Muscle of leg (tissue), 16 donors: ENCODE measurements at places on chromosomes 16 and 17. TPM values are rescaled to one million over a fixed set of nuclear protein-coding genes. Genes with fewer than 3 reads are reported as not detected.
A peak's percentile ranks its signal among the peaks of the same experiment; 100 is the strongest.

Gene PRR11
- total RNA-seq: 4.2 TPM

Gene NPIPB6
- total RNA-seq: 2.0 TPM

Gene CALB2
- total RNA-seq: 0.18 TPM

Gene KCNJ18
- total RNA-seq: not detected

Gene ADORA2B
- total RNA-seq: 2.1 TPM

Gene PABPN1L
- 0.04 TPM for total RNA-seq

DNA sequence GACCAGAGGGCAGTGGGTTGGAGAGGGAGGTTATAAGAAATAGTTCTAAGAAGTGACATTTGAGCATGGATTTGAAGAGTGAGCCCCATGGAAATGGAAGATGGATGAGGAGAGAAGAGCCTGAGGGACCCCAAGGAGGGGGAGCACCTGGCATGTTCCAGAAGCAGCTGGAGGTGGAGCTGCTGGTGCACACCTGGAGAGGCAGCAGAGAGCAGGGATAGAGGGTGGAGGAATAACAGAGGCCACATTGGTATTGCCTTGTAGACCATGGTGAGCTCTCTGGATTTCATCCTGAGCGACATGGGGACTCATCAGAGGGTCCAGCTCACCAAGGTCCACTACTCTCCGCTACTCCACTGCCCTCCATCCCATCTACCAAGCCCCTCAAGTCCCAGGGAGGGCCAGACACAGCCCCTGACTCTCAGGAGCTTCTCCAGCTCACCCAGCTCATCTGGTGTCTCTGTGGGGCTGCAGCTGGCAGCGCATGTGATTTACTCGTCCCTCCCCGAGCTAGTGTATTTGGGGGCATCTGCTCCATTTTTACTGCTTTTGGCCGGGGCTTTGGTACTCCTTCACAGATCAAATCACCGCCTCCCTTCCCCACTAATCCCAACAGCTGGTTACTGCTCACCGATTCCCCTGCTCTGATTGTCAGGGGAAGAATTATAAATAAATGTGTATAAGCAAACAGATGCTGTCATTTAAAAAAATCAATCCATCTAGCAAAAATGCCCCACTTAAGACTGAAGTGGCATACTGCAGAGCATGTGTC is 22.1 kb upstream of the KDM8 start:
- H3K27ac ChIP-seq: peak overlapping the region; percentile 60
- peaks cover 23% of the 10 kb centered on the region for H3K4me1 ChIP-seq

DNA sequence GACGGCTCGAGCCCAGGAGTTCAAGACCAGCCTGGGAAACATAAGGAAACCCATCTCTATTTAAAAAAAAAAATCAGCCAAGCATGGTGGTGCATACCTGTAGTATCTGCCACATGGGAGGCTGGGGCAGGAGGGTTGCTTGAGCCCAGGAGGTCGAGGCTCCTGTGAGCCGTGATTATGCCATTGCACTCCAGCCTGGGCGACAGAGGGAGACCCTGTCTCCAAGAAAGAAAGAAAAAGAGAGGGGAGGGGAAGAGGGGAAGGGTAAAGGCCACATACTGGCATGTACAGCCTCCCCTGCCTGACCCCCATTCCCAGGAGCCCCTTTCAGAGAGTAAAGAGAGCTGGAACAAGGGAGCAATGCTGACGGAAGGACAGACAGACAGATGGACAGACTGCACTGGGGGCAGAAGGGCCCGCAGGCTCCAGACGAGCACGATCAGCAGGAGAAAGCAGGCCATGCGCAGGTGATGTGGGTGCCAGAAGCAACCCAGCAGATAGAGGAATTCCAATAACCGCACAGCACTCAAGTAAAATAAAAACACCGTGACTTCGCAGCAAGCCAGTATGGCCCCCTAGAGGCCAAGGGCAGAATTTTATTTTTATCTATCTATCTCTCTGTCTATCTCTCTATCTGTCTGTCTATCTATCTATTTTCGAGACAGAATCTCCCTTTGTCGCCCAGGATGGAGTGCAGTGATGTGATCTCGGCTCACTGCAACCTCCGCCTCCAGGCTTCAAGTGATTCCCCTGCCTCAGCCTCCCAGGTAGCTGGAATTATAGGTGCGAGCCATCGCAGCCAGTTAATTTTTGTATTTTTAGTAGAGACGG is 27.1 kb upstream of the SNN start:
- H3K4me1 ChIP-seq: peaks cover 23% of the 10 kb centered on the region
- H3K27me3 ChIP-seq: no peaks in the 10 kb centered on the region
- no peaks in the 10 kb centered on the region for H3K36me3 ChIP-seq
- DNase-seq: peak; percentile 75
- H3K4me3 ChIP-seq: no peak overlapping the region

DNA sequence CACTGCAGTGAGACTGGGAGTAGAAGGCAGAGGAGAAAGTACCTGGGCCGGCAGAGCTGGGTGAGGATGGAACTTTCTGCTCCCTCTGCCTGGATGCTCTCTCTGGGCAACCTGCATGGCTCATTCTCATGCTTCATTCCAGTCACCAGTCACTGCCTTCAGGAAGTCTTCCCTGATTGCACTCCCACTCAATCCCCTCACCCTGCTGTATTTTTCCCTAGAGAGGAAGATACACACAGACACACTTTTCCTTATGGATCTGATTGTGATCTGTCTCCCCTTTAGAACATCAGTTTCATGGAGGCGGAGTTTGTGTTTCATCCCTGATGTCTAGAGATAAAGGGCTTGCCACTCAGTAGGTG is 44.9 kb downstream of the MEAK7 start:
- no peak overlapping the region for H3K27ac ChIP-seq
- no peak for DNase-seq
- H3K4me3 ChIP-seq: no peak overlapping the region

GRCh38 chr16:14148016-14148415 is 76.9 kb downstream of the MRTFB start:
- H3K27ac ChIP-seq: no peak overlapping the region
- DNase-seq: no peak
- no peaks in the 10 kb centered on the region for H3K27me3 ChIP-seq
- H3K36me3 ChIP-seq: no peaks in the 10 kb centered on the region

DNA sequence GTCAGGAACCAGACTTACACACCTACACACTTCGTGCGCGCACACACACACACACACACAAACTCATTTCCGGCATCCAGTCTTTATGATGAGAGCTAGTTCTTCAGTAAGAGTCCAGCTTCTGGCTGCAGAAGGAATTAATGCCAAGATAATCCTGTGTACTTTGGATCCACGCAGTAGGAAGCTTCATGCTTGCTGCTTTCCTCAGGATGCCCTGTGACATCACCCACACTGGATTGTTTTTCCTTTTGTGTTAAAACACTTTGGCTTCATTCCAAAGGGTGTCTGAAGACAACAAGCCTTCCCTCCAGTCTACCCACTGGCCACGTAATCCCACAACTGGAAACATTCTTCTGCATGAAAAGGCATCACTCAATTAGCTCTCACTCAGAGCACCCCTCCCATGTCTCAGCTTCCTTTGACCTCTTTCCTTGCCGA is 35.4 kb downstream of the KCNJ16 start:
- DNase-seq: peak; percentile 46
- H3K27me3 ChIP-seq: no peaks in the 10 kb centered on the region
- H3K36me3 ChIP-seq: no peaks in the 10 kb centered on the region

DNA sequence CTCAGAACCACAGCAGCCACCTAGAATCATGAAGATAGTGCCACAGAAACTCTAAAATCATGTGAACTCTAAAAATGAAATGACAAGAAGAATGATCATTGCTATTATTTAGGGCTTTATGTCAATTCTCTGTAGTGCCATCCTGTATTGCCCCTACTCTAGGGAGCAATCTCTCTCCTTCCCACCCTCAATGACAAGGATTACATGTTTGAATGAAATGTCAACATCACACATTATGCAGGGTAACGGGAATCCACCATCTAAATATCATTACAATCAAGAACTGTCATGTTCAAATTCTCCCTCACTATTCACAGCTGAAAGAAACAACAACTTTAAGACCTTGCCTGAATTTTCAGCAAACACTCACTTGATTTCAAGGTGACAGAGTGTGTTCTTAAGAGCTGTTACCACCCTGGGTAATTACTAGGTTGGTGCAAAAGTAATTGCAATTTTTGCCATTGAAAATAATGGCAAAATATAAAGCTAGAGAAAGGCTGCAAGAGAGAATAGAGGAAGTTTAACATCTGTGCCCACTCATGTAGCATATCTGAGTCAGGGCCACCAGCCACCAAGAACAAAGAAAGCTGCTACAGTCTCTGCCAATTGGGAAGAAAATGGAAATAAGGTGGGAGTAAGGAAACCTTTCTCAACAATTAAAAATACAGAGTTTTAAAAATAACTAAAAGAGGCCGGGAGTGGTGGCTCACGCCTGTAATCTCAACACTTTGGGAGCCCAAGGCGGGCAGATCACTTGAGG is 112.8 kb upstream of the PSMD7 start:
- H3K27me3 ChIP-seq: no peaks in the 10 kb centered on the region
- H3K4me3 ChIP-seq: no peak overlapping the region
- H3K27ac ChIP-seq: no peak overlapping the region
- no peaks in the 10 kb centered on the region for H3K36me3 ChIP-seq

GRCh38 chr16:3520841-3521240 is 20.0 kb downstream of the CLUAP1 start:
- H3K36me3 ChIP-seq: peaks cover 67% of the 10 kb centered on the region
- H3K4me3 ChIP-seq: no peak overlapping the region
- H3K27ac ChIP-seq: peak overlapping the region; percentile 89
- DNase-seq: peak; percentile 74

- DNase-seq: no peak
- no peaks in the 10 kb centered on the region for H3K36me3 ChIP-seq
- H3K27ac ChIP-seq: no peak overlapping the region
- H3K4me3 ChIP-seq: no peak overlapping the region
These were observed 881.3 kb downstream of the CDH11 start for GRCh38 chr16:64240586-64240985.

DNA sequence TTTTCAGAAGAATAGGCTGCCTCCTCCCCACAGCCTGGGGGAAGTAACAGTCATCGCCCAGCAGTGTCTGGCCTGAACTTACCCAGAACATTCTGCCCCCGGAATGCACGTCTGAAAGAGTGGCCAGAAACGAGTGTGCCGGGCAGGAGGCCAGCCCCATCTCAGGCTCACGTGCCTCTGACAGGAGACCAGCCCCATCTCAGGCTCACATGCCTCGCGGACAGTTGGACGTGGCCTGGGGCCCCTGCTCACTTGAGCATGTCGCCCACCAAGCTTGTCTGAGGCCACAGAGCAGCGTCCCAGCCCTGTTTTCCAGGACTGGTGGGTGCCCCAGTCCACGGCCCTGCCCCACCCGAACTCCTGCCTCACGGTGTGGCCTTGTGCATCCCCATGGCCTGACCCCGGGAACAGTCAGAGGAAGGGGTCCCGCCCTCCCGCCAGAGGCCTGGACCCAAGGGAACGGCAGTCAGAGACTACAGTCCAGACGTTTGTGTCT is 16.3 kb upstream of the CDH15 start:
- H3K4me3 ChIP-seq: no peak overlapping the region
- no peaks in the 10 kb centered on the region for H3K27me3 ChIP-seq
- peaks cover 9% of the 10 kb centered on the region for H3K36me3 ChIP-seq
- H3K27ac ChIP-seq: no peak overlapping the region
- H3K4me1 ChIP-seq: peaks cover 26% of the 10 kb centered on the region
- peak; percentile 81 for DNase-seq
